Naive thymus-derived CD8-positive, alpha-beta T cell (primary cell): ENCODE measurements at places on chromosomes 12 and 14. TPM values are rescaled to one million over a fixed set of nuclear protein-coding genes. Genes with fewer than 3 reads are reported as not detected.

GRCh38 chr14:61644834-61645233, 50.5 kb upstream of the HIF1A start:
- peaks cover 40% of the 10 kb centered on the region for H3K4me1 ChIP-seq
- H3K27ac ChIP-seq: no peak overlapping the region
- H3K27me3 ChIP-seq: no peaks in the 10 kb centered on the region
- no peak overlapping the region for H3K4me3 ChIP-seq

- peaks cover 4% of the 10 kb centered on the region for H3K4me1 ChIP-seq
- no peak for DNase-seq
- no peaks in the 10 kb centered on the region for H3K36me3 ChIP-seq
- no peak overlapping the region for H3K4me3 ChIP-seq
- no peak overlapping the region for H3K27ac ChIP-seq
- H3K27me3 ChIP-seq: no peaks in the 10 kb centered on the region
These were observed 99.5 kb downstream of the ERGIC2 start for GRCh38 chr12:29281371-29282005.

The CCDC177 gene
- total RNA-seq: not detected

DNA sequence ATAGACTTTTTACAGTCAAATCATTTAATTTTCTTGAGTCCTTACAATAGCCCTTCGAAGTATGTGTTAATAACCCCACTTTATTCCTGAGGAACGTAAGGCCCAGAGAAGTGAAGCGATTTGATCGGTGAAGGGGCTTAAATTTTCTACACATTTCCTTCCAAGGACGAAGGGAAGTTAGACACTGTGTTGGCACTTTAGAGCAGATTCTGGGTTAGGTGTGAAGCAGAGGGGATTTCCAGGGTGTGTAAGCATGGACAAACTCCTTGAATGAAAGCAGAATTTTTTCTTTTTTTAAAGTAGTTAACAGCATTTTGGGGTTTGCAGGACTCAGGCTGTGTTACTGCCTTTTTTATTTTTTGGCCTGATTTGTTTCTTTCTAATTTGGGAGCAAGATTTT, 38.9 kb downstream of the PRORP start:
- no peaks in the 10 kb centered on the region for H3K27me3 ChIP-seq
- H3K36me3 ChIP-seq: peaks cover 15% of the 10 kb centered on the region
- no peak overlapping the region for H3K27ac ChIP-seq
- DNase-seq: no peak
- H3K4me1 ChIP-seq: peaks cover 20% of the 10 kb centered on the region
